ENCODE measurements at places on chromosomes 6 and 20. TPM values are rescaled to one million over a fixed set of nuclear protein-coding genes. Genes with fewer than 3 reads are reported as not detected.

The NRN1 gene
- not detected for total RNA-seq

The PRSS35 gene
- not detected for total RNA-seq

The SIGLEC1 gene
- total RNA-seq, result 0.62 TPM

The TMEM181 gene
- total RNA-seq, result 16.6 TPM

- no peaks in the 10 kb centered on the region for H3K4me1 ChIP-seq
- DNase-seq, result no peak
- H3K36me3 ChIP-seq, result peaks cover 7% of the 10 kb centered on the region
- no peak overlapping the region for H3K4me3 ChIP-seq
- H3K27ac ChIP-seq, result no peak overlapping the region
Observed at GRCh38 chr6:21935561-21936028, 342.0 kb downstream of the SOX4 start.

- H3K27me3 ChIP-seq, result no peaks in the 10 kb centered on the region
- H3K4me3 ChIP-seq, result no peak overlapping the region
- H3K36me3 ChIP-seq, result peaks cover 6% of the 10 kb centered on the region
- no peak for DNase-seq
- H3K4me1 ChIP-seq, result peaks cover 36% of the 10 kb centered on the region
- H3K27ac ChIP-seq, result no peak overlapping the region
Observed at GRCh38 chr6:42787063-42787472, 5.2 kb downstream of the BICRAL start.

DNA sequence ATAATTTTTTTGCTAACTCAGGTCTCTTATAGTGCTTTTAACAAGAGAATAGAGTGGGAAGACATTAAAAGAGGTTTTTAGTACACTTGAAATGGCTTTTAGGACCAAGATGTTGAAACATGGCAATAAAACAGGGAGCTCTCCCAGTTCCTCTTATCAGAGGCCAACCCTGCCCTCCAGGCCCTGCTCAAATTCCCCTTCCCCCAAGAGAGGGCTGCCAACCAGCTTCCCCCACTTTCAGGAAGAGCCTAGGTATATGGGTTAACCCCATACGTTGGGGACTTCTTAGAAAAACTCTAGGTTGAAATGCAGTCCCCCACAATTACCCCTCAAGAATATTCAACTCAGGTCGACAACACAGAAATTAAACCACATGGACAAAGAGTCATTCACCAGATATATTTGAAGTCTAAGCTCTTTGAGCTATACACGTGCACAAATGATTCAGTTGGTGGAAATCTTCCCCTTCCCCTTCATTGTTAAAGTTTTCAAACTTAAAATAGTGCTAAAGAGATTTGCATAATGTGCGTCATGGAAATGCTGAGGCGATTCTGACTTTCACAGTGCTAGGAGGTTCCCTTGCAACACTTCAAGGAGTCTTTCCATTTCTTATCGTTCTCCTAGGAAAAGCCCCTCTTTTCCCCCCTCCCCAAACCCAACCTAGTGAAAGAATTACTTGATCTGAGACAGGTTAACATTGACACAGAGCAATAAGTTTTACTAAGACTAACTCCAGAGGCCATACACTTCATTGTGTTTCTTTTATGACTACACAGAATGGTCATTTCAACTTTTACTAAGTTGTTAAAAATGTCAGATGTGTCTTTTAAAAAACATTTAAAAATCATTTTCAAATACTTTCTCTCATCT, 49.8 kb upstream of the ENPP5 start:
- H3K27me3 ChIP-seq, result peaks cover 11% of the 10 kb centered on the region
- no peaks in the 10 kb centered on the region for H3K4me1 ChIP-seq
- no peak for DNase-seq

DNA sequence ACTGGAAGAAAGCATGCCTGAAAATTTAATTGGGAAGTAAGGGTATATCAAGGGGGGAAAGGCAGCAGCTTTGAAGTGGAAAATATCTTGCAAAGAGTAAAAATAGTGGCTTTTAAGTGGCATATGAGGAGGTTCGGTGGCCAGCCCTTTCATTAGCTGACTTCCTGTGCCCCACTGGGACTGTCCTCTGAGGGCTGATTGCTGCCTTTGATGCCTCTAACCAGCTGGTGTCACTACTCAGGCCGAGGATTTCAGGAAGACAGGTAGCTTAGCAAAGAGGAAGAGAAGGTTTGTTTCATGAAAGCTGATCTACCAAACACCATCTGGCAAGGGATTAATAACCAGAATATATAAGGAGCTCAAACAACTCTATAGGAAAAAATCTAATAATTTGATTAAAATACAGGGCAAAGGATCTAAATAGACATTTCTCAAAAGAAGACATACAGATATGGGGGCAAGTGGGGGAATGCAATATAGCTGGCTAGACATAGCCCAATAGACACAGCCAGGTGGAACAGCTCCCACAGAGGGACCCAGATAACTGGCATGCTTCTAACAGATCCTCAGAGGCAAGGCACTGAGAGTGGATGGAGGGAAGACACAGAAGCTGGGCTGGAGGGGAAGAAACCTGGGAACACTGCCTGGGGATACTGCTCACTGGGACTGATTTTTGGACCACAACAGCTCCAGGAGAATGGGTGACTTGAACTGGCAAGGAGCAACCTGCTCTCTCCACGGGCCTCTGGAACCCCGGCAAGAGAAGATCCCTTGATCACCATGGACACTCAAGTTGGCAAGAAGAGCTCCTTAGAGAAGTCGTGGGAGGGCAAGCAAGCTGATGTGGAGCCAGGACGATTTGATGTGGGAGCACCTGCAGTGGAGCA, 33.2 kb downstream of the CCN2 start:
- H3K4me3 ChIP-seq, result no peak overlapping the region
- H3K27ac ChIP-seq, result no peak overlapping the region
- peaks cover 73% of the 10 kb centered on the region for H3K27me3 ChIP-seq
- no peak for DNase-seq
- H3K4me1 ChIP-seq, result peaks cover 5% of the 10 kb centered on the region
- peaks cover 4% of the 10 kb centered on the region for H3K36me3 ChIP-seq

All from naive thymus-derived CD8-positive, alpha-beta T cell (primary cell).